Activated effector memory CD4-positive, alpha-beta T cell treated with Interleukin-2 at 50 U/mL for 16 hours (primary cell): ENCODE measurements at places on chromosomes 6 and 20.

GRCh38 chr6:53306819-53307347 lies 41.9 kb downstream of the ELOVL5 start:
- DNase-seq, result no peak

DNA sequence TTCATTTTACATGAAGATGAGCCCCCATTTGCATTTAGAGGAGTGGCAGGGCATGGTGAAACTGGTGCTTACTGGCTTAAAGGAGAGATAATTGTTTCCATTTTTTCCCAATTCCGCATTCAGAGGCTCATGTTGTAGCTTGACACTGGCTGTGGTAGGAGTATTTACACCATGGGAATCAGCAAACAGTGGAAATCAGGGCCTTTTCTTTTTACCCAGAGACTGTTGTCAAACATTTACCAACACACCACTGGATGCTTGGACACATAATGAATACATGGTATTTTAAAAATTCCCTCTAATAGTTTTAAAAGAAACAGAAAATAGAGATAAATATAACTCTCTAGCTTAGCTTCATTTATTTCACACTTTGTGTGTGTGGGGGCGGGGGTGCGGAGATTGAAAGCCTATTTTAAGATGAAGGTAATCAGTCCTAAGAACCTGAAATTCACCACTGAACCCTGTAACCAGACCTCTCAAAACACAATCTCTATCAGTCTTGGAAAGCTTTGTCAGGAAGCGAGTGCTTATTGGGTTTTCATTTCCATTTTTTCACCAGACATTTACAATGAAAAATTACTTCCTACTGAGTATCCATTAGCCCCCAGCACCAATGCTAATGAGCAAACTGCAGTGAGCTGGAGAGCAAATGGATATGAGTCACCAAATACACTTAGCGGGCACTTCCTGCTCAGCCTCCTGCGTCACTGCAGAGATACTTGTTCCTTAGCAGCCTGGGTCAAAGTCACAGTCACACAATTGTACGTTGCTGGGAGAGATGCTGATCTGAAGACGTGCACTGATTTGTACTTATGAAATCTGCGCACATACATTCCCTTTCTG lies 532.0 kb downstream of the BCKDHB start:
- DNase-seq, result no peak

- no peak for DNase-seq
Measured at GRCh38 chr6:161462148-161462547, 188.3 kb upstream of the AGPAT4 start.

DNA sequence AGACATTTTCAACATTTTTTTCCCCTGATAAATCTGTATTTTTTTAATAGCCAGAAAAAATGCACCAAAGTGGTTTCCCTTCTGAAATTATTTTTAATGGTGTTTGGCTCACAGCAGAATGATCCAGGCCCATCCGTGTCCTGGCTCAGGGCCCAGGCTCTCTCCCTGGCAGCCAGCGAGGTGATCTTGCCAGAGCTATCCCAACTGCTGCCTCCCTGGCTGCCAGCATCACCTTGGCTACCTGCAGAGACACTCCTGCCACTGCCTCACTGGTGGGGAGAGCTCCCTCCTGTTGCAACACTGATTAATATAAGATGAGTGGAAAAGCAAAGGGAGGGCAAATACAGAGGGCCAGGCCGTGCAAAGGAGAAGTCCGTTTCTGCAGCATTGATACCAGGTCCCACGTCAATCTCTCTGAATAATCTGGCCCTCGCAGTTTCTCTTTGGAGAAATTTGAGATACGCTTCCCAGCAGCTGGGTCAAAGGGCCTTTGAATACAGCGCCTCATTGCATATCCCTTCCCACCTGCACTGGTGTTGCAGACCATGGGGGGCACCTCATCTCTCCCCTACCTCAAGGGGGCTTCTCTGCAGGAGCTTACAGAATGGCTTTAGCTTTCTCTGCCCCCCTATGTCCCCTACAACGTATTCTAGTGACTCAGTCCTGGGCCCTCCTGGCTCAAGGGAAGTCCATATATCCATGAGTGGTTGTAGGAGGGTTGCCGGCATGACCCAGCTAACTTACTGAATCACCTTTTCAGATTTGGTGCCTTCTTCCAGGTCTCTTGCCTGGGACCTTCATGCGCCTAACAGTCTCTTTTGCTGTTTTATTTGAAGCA lies 12.8 kb upstream of the DSTN start:
- no peak for DNase-seq

GRCh38 chr20:11229772-11230171 lies 556.0 kb upstream of the JAG1 start:
- no peak for DNase-seq

DNA sequence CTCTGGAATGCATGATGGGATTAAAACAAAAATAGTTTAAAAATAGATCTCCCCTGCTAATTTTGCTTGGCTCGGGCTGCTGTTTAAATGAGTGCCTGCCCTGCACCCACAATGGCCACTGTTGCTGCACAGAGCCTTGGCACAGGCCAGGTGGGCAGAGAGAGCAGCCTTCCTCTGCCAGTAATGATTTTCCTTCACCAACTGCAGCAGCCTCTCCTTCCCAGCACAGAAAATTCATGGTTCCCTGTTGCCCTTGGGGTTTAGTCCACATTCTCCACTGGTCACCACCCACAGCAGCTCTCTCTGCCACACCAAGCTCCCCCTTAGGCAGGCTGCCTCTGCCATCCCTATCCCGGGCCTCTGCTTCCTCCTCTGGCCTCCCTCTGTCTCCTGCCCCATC lies 30.2 kb downstream of the TGM3 start:
- no peak for DNase-seq

DNA sequence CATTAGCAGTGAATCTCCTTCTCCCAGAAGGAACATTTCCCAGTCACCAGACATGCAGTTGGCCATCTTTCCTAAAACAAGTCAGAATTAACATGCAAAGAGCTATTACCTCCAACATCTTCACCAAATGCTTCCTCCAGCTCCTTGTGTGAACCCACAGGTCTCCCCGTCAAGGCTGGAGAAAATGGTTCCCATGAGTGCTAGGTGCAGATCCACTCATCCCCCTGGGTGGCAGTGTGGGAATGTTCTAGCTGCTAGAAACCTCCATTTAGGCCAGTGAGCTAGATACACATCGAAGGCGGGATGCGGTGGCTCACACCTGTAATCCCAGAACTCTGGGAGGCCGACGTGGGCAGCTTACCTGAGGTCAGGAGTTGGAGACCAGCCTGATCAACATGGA lies 603.9 kb upstream of the SLC35B3 start:
- no peak for DNase-seq

DNA sequence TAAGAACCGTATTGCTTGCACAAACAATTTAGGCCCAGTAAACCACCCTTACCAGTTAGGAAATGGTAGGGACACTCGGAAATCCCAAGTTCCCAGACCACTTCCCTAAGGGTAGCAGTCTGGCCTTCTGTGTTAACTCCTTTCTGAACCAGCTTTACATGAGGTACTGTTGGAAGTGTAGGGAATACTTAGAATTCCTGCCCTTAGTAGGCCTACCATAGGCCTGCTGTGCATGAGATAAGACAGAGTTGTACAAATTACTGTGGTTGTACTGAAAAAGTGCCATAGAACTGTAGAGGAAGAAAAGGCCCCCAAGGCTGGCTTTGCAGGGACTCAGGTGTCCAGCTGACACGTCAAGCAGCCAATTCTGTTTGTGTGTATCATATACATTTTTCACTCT lies 11.1 kb downstream of the RPRD1B start:
- DNase-seq, result no peak

- no peak for DNase-seq
Measured at GRCh38 chr20:38931984-38932383, 5.8 kb downstream of the FAM83D start.

DNA sequence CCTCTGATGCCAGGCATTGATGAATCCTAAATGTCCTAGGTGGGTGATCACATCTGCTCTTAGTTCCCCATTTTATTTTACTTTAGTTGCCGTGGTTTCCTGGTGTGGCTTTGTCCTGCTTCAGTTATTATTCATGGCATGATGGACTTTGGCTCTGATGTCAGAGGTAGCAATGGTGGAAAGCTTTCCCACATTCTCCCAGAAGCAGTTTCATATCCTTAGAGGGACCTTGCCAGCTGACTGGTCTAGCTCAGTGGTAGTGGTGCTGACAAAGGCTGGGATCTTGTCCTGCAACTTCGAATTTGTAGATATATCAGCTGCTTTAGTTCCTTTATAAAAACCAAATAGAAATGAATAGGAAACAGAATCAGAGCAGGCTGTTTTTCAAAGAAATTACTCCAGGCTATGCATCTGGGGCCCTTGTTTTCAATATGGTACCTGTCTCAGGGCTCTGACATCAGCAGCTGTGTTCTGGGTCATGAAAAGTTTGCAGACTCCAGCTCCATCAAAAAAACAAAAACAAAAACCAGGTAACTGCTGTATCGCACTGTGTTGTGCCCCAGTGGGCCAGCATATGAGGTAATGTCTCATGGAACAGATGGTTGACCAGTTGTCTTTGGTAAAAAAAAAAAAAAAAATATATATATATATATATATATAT lies 133.7 kb downstream of the PLCB4 start:
- no peak for DNase-seq

DNA sequence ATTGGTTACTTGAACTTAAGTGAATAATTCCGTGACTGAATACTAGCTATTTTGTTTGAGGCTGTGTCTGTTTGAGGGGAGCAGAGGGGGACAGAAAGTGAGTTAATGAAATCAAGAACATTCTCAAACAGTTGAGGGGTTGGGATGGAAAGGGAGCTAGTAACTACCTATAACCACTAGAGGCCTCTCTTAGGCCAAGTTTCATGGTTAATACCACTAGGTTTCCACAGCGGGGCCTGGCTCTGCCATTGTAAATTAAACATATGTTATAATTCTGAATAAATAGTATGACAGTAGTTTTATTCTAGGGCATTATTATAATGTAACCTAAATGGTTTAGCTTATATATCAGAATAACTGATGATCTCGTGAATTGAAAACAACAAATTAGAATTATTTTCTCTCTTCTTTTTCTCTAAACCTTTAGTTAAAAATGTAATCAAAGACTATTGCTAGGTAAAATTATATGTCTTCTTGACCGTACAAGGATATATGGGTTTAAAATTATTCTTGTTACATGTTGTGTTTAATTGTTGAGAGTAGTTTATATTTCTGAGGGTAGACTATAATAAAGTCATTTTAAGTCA lies 108.1 kb downstream of the BCKDHB start:
- DNase-seq, result no peak

DNA sequence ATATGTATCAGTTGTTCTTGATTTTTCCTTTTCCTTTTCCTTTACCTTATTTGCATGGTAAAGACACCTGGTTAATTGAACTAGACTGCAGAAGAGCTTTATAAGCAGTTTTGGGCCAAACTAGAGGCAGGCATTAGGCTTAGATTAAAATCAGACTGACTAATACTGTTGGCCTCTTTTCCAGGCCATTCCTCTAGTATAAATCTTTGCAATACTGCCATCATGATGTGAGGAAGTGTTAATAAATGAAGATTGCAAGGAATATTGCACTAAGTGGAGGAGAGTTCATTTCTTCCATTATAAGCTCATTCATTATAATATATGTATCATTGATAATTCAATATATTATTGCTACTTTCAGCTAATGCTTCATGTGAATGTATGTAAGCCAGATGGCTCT lies 163.8 kb downstream of the MMUT start:
- no peak for DNase-seq

DNA sequence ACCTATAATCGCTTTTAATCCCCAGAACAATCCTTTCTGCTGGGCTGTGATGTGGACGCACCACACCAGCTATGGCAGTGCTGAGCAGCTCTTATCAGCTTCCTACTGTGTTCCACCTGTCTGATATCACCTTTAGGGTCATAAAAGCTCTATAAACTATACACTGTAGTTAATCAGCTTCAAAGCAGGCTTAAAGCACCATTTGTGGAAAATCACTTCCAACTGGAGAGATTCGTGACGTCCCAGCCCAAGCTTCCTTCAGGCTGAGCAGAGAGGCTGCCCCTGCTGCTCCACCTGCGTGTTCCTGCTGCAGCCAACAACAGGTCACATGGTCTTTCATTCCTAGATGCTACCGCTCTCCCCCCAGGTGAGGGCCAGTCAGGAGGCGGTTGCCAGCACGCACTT lies 156.5 kb downstream of the SMOC2 start:
- DNase-seq, result no peak

DNA sequence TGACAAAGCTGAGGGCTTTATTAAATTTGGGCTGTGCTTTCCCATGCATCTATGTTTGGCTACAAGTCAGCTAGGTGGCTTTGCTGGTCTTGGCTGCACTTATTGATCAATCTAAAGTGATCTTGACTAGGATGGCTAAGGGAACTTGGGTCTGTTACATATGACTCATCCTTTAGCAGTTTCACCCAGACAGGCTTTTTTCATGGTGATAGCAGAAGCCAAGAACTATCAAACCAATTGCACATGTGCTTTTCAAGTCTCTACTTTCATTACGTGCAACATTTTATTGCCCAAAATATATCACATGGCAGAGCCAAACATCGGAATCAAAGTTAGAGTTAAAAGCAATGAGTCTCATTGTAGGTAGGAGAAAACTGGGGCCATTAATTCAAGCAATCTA lies 626.3 kb downstream of the TENT5A start:
- DNase-seq, result no peak

GRCh38 chr6:158758941-158759479 lies 60.2 kb downstream of the EZR start:
- DNase-seq, result no peak

- DNase-seq, result no peak
Measured at GRCh38 chr6:150537893-150538292, 61.8 kb upstream of the PLEKHG1 start.

DNA sequence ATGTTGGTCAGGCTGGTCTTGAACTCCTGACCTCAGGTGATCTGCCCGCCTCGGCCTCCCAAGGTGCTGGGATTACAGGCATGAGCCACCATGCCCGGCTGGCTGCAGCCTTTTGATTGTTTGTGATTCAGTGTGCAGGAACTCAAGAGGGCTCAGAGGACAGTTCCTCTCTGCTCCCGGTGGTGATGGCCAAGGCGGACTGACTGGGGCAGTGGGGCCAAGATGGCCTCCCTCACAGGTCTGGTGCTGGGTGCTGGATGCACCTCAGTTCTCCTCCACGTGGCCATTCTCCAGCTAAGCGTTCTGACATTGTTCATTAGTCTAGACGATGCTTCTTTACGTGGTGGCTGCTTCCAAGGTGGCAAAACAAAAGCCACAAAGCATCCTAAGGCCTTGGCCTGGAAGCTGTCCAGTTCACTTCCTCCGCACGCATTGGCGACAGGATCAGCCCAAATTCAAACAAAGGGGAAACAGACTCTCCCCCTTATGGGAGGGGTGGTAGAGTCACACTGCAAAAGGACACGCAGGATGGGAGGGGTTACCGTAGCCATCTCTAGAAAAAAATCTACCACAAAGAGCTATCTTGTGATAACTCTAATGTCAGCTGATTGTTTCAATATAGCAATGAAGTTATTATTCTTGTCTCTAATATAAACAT lies 146.9 kb downstream of the FOXC1 start:
- no peak for DNase-seq

DNA sequence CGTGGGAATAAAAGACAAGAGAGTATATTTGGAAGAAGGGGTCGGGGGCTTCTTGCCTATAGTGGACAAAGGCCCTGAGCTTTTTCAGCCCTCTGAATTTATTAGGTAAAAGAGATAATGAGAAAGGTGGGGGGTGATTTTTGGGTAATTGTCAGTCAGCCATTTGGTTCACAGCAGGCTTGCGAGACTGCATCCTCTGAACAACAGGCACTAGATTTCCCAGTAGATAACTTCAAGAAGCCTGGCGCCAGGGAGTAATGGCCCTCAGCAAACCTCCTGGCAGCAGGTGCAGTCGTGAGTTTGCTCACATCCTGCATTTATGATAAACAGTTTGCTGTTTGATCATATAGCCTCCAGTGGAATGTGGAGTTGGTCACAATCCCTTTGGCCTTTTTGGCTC lies 609.0 kb downstream of the DHX35 start:
- DNase-seq, result no peak
